ENCODE measurements at places on chromosomes 7 and 10.

DNA sequence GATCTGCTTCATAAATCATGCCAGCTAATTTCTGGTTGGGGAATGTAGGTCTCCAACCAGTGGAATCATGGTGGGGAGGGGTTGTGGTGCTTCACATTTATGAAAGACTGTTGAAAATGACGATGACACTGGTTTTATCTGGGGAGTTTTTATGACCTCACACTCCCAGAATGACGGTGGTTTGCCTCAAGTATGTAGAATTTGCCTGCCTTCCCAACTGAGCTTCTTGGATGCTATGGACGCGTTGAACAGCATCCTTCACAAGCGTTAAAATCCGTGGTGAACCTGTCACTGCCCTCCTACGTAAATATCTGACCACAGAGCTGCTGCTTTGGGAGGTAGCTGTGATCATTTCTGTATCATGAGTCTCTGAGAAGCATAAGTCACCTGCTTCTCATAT is 3.3 kb downstream of the INSYN2A start:
- DNase-seq = no peak

- no peak for DNase-seq
Observed at GRCh38 chr10:70779088-70779487, 6.1 kb downstream of the TBATA start.

- DNase-seq = no peak
Observed at GRCh38 chr7:138064856-138065357, 11.4 kb upstream of the AKR1D1 start.

- DNase-seq = no peak
Observed at GRCh38 chr10:124292911-124293615, 125.7 kb downstream of the OAT start.

DNA sequence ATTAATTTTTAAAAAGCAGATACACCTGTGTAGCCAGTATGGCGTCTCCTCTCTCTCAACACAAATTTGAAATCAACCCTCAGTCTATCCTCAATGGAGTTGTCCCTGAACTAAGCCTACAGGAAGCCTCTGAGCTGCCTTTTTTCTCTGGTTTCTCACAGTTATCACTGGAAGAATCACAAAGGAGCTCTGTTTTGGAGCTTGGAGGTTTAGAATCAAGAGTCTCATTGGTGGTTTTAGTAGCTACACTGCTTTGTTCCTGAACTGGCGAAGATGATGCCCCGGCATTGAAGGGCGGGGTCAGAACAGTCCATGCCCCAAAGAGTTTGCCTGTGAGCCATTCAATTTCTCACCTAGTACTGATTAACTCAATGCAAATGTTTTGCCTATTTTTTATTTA is 16.1 kb upstream of the BTRC start:
- DNase-seq = no peak

- no peak for DNase-seq
Observed at GRCh38 chr7:159160450-159160849, 15.8 kb upstream of the VIPR2 start.

- DNase-seq = no peak
Observed at GRCh38 chr7:51067258-51067657, 249.4 kb downstream of the COBL start.

DNA sequence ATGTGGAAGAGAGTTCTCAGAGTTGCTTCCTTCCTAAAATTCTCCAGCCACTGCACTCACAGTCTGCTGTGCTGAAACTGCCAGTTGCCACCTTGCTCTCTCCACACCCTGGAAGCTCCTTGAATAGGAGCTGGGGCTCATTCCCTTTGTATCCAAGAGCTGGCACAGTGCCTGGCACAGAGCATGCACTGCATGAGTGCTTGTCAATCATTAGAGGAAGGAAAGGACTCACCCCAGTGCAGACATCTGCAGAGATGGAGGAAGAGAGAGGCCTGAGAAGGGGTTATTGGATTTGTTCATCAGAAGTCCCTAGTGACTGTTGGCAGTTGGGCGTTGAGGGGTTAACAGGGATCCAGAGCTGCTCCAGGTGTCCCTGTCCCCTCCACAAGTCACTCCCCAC is 41.7 kb upstream of the DUSP5 start:
- DNase-seq = no peak

- no peak for DNase-seq
Observed at GRCh38 chr7:51070151-51070550, 246.5 kb downstream of the COBL start.

- DNase-seq = no peak
Observed at GRCh38 chr7:152430854-152431253, 4.9 kb downstream of the KMT2C start.

GRCh38 chr10:5971315-5971832 is 6.0 kb downstream of the IL15RA start:
- DNase-seq = no peak

DNA sequence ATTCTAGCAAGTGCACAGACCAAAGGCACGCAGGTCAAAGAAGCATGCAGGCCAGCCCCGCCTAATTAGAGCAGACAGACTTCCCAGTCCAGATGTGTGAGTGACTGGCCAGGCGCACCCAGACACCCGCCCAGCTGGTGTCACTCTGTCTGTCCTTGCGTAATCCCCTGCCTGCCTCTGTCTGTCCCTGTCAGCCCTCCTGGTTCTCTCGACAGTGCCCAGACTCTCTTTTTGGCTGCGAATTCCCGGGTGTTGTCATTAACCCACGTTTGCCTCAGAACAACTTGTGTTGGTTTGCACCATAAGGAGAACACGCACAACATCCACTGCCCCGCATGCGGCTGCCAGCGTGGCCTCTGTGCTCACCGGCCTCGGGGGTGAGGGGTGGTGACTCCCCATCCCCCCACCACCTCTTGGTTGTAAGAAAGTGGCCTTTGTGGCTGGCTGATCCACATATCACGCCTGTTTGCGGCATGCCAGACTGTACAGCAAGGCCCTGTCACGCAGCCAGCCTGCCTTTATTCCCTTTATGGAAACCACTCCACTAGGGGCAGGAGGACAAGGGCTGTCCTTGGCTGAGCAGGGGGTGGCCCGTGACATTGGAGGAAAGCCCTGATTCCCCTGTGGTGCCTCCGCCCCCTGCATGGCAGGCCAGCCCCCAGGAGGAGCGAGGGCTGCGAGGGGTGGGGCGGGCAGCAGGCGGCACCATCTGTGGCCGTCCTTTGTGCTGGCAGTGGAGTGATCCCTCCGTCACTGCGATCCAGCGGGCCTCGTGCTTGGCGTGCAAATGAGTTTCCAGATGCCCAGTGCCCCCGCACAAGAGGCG is 72.8 kb upstream of the PPIF start:
- no peak for DNase-seq

- DNase-seq = no peak
Observed at GRCh38 chr10:36441557-36441956, 683.8 kb upstream of the ANKRD30A start.

DNA sequence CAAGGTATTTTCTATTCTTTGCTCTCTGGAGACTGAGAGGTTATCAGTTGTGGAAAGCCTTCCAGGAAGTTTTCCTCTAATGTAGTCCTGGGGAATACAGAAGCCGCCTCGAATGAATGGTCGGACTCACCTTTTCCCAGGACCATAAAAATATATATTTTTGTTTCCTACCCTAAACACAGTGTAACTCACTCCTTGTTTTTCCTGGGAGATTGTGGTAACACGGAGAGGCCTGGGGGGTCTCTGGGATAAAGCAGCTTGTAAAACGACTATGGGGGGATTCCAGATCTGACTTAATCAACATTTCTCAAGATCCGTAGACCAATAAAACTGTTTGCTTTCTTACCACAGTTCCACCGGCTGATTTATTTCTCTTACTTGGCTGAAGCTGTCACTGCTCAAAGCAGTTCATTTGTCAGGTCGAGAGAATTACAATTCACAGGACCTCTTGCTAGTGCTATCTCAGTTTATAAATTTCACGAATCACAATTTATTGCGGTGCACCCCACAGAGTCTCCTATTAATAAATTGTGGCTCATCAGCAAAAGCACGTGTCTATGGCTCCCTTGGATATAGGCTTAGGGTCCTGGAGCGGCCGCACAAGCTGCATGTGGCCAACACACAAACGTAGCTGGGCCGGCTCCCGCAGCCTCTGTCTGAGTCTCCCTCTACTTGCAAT is 176.3 kb upstream of the BMPER start:
- DNase-seq = no peak

- no peak for DNase-seq
Observed at GRCh38 chr10:82402906-82403401, 528.0 kb downstream of the NRG3 start.

- no peak for DNase-seq
Observed at GRCh38 chr7:97078023-97078969, 39.2 kb upstream of the SDHAF3 start.

DNA sequence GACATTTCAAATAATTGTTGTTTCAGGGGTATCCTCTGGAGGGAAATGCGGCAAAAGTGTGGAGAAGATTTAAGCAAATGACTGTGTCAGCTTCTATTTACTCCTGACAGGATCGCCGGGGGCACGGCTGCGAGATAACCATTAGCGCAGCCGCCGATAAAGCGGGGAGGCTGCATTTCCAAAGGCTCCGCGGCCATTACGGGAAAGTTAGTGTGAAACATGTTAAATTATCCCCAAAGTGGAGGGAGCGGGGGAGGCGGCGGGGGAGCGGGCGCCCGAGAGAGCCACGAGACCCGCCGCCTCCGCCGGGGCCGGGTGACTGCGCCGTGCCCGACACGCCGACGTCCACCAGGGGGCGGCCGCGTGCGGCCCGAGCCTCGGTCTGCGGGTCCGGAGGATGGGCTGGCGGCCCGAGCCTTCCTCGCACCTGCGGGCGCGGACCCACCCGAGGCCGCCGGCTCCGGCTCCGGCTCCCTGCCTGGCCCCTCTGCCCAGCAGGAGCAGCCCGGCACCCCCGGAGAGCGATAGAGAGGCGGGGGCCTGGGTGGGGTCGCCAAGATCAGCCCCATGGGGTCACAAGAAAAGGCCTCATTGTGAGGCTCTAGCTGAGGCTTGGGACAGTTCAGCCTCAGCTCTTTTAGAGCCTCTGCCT is 74.4 kb upstream of the PAX2 start:
- DNase-seq = peak; percentile 22

GRCh38 chr7:1011297-1012003 is 28.5 kb downstream of the CYP2W1 start:
- DNase-seq = no peak

- DNase-seq = no peak
Observed at GRCh38 chr7:70634610-70635068, 497.3 kb upstream of the GALNT17 start.

GRCh38 chr7:12674053-12674452 is 13.4 kb upstream of the ARL4A start:
- no peak for DNase-seq

DNA sequence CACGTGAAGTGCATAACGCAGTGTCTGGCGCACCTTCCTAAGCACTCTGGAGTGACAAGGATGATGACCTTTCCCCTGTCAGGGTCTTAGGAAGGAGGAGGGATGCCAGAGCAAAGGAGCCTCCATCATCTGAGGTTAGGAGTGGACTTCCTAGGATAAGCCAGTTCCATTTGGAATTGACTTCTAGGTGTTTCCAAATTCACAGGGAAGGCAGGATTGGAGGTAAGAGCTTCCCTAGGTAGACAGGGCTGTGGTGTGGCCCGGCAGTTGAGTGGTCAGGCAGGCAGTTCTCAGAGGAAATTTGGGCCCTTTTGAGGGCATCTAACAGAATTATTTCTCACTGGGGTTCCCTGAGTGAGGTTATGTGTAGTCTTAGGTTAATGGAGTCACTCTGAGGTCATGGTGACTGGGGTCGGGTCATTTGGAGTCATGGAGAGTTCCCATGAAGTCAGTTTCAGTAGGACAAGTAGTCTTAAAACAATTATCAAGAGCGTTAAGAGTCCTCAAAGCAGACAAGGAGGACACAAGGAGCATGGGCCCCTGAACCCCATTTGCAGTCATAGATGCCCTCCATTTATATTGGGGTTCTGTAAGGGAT is 8.2 kb downstream of the PPIF start:
- no peak for DNase-seq

DNA sequence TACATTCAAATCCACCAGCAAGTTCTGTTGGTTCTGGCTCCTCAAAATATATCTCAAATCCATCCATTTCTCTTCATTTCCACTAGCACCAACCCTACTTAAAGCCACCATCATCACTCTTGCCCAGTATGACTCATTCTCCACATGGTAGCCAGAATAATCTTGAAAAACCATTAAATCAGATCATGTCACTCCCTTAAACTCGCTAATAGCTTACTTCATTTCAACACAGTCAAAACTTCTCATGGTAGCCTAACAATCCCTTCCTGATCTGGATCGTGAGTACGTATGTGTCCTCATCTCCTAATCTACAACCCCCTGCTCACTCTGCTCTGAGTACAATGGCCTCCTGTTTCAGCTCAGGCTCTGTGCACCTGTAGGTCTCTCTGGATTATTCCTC is 8.7 kb downstream of the EPC1 start:
- DNase-seq = no peak

DNA sequence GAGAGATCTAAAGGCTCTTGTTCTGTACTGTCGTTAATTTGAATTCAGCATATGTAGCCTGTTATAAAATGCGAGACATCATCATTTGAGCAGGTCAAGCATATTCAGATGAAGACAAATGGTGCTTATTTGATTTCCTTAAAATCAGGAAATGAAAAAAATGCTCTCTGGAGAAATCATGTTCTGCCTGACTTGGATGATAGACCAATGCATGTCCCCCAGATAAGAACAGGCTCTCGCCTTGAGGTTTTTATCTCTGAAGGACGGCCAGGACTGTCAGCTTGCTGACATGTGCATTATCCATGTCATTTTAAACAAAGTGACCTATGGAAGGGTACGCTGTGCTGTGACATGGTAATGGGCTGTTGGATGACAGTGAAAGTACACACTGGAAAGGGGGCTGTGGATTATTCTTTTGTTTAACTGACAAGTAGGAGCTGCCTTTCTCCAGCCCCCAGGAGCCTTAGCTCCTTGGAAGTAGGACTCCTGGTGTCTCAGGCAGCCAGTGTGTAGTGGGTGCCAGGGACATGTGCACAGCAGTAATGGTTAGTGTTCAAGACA is 695.1 kb upstream of the GALNT17 start:
- DNase-seq = no peak

GRCh38 chr10:60428387-60428737 is 38.7 kb upstream of the ANK3 start:
- no peak for DNase-seq

- DNase-seq = no peak
Observed at GRCh38 chr7:151174246-151175046, 7.0 kb upstream of the GBX1 start.

DNA sequence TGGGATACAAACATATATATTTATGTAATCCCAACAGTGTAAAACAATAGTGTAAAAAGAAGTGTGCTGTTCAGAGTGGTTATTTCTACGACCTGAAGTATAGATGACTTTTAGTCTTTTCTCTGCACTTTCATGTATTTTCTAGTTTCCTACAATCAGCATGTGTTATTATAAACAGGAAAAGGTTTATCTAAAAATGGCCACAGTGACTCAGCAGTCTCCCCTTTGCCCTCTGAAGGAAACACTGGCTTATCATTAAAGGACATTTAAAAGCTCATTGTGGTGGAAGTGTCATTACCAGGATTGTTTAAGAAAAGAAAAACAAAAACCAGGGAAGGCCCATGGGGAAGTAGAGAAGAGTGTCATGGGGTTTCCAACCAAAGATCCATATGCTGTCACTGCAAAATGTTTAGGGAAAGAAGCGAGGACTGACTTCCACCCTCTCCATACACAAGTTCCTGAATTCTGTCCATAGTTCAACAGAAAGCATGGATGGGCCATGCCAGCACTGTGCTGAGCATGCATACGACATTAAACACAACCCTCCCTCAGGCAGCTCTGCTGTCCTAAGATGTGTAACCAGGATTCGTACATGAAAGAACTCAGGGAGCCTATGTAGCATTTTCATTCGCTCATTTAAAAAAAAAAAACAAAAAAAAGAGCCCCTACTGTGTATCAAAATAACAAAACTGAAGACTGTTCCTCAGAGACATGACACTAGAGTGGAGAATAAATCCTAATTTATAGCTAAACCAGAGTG is 10.2 kb downstream of the CYREN start:
- DNase-seq = no peak

- peak; percentile 53 for DNase-seq
Observed at GRCh38 chr7:149883452-149883861, 9.7 kb downstream of the ATP6V0E2 start.

All from CD8-positive, alpha-beta memory T cell (primary cell).